ENCODE measurements at places on chromosomes 4 and X.

DNA sequence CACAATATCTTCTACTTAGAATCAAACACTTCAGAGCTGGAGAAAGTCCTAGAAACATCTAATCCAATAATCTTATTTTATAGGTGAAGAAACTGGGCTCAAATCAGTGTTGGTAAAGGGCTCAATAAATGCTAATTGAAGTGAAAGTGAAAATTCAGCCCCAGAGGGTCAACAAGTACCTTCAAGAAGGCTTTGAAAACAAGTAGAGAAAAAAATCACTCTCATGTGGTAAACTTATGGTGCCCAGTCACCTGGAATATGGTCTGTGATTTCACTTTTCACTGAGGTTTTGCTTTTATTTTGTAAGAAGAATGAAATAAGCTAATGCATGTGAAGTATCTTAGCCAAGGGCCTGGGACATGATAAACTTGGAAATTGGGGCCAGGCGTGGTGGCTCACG lies 29.1 kb upstream of the EIF4E start:
- DNase-seq = no peak

DNA sequence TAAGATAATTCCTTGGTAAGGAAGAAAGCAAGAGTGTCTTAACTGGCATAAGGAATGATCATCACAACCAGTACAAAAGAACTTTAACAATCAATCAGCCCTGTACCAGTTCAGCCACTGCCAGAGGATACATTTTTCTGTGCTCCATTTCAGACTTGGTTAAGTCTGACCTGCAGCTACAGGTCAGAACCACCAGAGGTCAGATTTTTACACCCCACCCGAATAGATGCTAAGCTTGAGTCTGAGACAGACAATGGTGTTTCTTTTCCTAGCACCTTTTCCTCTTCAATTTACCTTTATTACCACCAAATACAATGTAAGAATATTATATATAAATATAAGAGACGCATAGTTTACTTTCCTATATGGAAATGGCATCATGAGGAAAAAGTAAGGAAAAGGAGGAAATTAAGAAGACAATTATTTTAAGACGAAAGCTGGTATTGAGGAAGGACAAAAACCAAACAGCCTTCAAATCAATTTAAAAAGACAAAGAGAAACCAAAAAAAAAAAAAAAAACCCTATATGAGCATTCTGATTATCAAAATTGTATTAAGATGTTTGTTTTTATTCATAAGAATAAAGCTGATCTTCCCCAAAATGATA lies 215.3 kb upstream of the TTC29 start:
- peak; percentile 17 for DNase-seq

DNA sequence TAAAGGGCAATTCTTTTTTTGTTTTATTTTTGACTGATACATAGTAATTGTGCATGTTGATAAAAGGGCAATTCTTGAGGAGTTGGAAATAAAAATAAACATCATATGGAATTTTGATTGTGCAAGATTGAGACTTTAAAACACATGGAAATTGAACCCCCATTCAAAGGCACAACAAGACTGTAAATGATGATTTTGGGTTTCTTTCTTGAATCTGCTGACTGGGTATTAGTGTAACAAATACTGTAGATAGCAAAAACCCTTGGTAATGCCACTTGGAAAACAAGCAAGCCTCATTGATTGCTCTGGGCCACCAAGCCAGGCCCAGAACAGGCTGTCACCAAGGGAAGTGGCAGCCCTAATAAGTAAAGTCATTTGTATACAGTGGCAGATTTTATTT lies 73.0 kb upstream of the ANXA3 start:
- DNase-seq = no peak

DNA sequence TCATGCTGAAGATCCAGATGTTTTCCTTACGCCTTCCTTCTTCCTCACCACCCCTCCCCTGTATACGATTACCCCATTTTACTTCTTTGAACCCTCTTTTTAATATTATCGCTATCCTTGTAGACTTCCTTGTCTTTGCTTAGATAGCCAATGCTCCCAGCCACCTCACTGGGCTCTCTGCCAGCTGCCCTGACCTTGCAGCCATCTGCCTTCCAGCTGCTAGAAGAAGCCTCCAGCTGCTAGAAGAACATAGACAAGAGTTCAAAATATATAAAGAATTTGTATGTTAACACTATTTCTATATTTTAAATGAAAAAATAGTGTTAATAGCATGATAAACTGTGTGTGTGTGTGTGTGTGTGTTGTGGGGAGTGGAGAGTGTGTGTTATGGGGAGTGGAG lies 374.7 kb downstream of the ANKRD50 start:
- DNase-seq = no peak

GRCh38 chrX:107227780-107228485 lies 21.5 kb downstream of the DNAAF6 start:
- DNase-seq = no peak

- DNase-seq = no peak
These were observed 139.1 kb downstream of the COL4A6 start for GRCh38 chrX:108299101-108299591.

DNA sequence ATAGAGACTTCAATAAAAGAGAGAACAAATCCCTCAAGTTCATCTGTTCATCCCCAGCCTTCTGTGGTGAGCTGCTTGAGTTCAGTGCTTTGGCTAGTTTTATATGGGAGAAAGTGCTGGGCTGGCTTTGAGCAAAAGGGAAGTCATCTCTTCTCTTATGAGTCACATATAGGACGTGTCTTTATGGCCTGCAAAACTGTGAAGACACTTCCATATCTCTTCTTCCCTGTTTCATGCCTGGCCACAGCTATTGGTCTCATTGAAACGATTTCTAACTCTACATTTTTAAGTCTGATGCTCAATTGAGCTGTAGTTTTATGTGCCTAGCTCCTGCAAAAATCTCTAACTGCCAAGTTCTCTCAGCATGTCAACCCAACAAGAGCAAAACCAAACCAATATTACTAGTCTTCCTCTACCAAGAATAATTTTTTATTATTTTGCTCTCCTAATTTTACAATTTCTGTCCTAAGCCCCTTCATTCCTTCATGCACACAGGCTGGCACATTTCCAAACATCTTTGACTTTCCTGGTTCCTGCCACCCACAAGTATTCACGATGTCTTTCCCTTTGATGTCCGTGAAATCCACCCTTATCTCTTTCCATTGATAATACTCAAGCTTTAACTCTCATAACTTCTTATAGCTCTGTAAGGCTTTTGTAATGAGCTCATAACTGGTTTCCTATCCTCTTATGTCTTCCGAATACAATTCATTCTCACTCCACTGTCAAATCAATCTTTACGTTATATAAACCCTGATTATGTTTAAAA lies 165.3 kb downstream of the BTC start:
- no peak for DNase-seq

DNA sequence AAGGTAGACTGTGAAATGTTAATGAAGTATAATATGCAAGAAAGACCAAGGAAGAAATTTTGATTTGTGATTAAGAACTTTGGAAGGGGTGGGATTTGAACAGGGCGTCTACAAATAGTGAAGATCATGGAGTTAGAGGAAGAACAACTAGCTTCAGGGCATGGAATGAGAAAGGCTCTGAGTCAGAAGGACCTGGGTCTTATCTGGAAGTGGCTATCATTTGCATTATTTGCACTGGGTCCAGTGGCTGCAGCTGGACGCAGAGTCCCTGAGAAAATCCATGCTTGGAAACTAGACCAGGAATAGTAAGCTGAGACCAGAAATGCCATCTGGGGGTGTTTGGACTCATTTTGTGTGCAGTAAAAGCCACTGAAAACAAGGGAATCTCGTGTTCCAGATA lies 4.3 kb upstream of the LIMCH1 start:
- DNase-seq = no peak

GRCh38 chr4:78622253-78622979 lies 70.8 kb downstream of the ANXA3 start:
- no peak for DNase-seq

GRCh38 chr4:38149997-38150671 lies 189.9 kb downstream of the PTTG2 start:
- DNase-seq = no peak

All from 8988T (cell line).